HT1080 (cell line): ENCODE measurements at places on chromosomes 1 and 21.

DNA sequence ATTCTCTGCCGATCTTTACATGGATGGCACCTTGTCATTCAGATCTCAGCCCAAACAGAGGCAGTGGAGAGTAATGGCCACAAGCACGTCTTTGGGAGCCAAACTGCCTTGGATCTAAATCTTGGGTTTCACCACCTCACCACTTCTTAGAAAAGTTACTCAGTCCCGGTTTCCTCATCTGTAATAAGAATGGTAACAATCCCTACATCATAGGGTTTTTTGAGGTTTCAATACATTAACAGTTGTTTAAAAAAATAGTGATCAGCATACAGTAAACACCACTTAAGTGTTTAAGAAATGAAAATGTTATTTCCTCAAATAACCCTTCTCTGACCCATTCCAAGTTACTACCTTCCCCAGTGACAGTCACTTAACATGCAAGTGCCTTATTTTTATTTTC is 38.5 kb upstream of the KCNA3 start:
- DNase-seq: no peak

GRCh38 chr1:225896937-225897549 is 8.1 kb upstream of the LEFTY1 start:
- peak; percentile 55 for DNase-seq

DNA sequence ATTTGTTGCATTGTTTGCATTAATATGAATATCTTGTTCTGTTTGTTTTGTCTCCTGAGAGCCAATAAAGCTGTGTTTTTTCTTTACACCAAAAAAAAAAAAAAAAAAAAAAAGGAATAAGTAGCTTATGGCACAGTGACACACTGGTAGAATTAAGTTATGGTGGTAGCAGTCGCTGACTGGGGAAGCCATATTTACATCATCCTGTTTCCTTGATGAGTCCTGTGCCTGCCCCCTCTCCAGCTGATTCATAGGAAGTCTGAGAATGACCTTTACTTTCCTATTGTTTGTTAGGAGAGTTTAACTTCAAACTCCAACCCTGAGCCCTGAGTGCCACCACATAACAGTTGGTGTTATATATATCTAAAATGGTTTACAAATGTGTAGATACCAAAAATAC is 62.2 kb downstream of the OBSCN start:
- DNase-seq: peak; percentile 30

- DNase-seq: no peak
Observed at GRCh38 chr1:181347495-181348390, 135.6 kb upstream of the CACNA1E start.

- DNase-seq: no peak
Observed at GRCh38 chr1:192846950-192847349, 38.1 kb downstream of the RGS2 start.

DNA sequence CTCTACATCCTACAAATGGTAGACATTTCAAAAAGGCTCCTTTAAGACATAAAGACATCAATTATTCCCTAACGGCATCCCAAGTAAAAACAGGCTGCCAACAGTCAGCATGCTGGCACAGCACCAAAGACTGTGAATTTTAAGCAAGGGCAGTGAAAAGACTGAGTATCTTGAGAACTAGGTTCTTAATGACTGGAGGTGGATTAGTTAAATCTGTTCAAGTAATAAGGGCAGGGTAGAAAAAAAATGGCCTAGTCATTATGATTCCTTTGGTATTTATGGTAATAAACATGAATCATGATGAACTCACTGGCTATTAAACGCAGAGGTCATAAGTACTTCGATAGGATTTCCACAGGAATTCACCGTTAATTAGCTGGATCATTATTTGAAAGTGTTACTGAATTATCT is 75.2 kb downstream of the KIFAP3 start:
- peak; percentile 66 for DNase-seq

DNA sequence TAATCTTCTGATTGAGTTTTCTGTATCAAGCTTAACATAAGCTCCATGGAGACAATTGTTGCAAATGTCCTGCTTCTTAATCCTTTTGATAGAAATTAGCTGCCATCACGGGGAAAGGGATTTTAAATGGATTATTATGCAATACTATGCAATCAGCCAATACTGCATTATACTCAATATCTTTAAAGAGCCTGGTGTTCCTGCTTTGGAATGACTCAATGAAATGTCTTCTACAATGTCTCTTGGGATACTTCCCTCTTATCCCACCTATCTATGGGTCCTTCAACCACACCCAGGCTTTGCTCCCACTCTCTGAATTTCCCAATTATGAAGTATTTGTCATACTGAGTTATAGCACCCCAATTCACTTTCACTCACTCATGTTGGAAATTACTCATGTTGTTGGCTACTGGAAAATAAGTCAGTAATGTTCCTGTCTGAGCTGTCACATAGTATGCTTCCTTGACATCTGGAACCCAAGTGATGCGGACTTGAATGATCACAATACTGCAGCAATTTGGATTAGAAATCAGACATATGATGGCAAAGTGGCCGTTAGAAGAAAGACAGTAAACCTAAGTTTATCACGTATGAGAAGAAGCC is 85.0 kb downstream of the TPR start:
- DNase-seq: no peak

- DNase-seq: no peak
Observed at GRCh38 chr1:91774520-91775203, 111.3 kb downstream of the TGFBR3 start.

DNA sequence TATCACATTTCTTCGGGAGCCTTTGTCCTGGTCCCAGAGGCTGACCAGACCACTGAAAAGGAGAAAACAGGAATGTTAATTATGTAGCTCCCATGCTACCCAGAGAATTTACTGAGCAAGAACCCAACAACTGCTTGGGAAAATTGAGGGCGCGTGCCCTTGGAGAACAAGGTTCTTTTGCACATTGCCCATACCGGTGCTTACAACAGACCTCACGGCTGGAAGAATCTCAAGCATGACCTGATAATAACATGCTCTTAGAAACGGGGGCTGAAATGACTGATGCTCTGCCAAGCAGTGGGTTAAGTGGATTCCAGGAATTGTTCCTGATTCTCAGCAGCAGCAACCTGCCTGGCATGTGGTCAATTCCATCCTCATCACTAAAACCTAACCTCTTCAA is 49.3 kb upstream of the AJAP1 start:
- no peak for DNase-seq

DNA sequence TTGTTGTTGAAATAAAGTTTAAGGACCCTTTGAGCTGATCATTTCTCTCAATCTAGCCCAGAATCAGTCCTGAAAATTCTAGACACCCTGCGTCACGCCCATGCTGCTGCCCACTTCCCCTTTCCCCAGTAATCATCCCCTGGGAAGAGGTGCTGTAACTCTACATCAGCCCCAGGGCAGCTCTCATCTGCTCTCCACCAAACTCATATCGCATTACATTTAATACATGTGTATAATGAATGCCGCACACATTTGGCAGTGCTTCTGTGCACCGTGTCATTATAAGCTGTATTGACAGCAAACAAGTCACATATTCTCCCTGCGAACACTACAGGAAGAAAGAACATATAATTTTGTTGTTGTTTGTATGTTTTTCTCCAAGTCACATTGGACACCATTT is 539.7 kb upstream of the DAB1 start:
- no peak for DNase-seq

DNA sequence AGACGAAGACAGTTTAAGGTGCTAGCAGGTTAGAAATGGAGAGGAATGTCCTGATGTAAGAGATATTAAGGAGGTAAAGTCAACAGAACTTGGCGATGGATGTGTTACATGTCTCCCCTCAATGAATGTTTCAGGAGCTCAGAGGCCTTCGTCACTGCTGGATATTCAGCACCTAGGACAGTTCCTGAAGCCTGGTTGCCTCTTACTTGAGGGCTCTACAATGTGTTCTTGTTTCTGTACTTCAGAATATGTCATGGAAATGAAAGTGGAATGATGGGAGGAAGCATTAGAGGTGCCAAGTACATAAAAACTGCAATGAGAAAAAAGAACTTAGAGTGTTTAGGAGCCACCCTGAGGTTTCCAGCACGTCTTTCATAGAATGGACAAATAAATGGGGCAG is 17.7 kb downstream of the TNR start:
- DNase-seq: peak; percentile 26

GRCh38 chr1:200901350-200901749 is 6.7 kb downstream of the INAVA start:
- DNase-seq: no peak

- peak; percentile 33 for DNase-seq
Observed at GRCh38 chr1:47554901-47555300, 117.1 kb downstream of the FOXD2 start.

DNA sequence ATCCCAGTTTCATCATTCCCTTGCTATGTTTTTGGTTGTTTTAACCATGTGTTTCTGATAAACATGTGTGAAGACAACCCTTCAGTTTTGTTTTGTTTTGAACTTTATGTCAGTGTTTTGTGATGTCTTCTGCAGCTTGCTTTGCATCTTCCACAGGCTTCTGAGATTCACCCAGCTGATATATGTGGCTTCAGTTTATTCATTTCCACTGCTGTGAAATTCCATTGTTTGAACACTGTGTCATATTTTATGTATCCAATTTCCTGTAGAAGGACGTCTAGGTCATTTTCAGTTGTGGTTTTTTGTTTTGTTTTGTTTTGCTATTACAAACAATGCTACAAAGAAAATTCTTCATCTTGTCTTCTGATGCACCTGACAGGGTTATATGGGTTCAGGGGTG is 27.2 kb upstream of the SLC26A9 start:
- no peak for DNase-seq

DNA sequence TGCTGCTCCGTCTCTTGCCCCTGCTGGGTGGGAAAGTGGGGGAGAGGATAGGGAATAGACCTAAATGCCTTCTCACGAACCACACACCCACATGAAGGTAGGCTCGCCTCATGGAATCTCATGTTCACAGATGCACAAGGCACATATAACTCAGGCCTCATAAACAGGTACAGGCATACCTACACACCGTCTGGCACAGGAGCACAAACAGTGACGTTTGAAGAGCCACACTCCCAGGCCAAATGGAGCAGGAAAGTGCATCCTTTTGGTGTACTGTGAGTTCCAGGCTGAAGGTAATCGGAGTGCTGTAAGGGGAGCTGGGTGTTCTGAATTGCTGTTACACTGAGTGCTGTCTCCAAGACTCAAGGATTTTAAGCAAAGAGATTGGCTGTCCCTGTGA is 13.1 kb downstream of the UTP11 start:
- DNase-seq: no peak

- no peak for DNase-seq
Observed at GRCh38 chr1:29356663-29357062, 120.3 kb downstream of the PTPRU start.

DNA sequence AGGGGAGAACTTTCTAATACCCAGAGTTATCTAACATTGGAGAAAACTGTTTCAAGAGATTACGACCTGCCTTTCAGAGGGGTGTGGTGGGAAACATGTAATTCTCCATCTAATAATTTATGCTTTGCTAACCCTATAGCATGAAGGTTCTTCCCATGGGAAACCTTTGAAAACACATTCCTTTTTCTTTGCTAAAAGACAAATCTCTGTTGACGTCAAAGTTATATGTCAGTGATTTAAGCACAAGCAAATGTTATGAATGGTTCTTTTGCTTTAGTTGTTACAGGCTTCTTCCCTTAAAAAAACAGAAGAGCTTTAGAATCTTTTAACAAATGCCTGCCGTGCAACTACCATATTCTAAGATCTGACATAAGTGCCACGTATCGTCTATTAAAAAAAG is 19.2 kb downstream of the FMO2 start:
- no peak for DNase-seq

DNA sequence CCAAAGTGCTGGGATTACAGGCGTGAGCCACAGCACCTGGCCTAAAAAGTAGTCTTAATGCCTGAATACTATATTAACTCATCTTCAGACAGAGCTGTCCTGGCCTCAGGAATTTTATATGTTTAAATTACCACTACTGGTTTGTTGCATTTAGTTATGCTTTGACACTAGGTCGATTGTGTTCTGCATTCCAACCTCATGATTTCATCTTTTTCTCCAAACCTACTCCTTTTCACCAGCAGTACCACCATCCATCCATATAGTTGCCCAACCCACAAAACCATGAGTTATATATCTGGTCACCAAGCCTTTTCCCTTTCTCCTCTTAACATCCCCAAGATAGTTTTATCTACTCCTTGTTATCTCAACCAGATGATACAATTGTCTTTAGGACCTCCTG is 22.6 kb downstream of the FMO5 start:
- peak; percentile 71 for DNase-seq

GRCh38 chr1:89780721-89781120 is 40.1 kb upstream of the LRRC8D start:
- DNase-seq: peak; percentile 66

DNA sequence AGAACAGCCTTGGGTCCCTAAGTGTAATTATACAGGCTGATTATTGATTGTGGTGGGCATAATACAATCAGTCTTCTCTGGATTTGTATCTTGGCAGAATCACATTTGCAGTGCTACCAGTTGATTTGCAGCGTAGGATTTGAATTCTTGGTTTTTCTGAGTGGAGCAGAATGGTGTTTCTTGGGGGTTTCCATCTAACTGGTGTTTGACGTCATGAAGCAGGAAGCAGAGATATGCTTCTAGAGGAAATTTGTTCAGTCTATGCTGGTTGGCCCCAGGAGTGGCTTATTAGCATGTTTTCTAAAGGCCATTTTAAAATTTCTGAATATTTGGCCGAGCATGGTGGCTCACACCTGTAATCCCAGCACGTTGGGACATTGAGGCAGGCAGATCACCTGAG is 3.4 kb downstream of the CTTNBP2NL start:
- DNase-seq: no peak

GRCh38 chr1:30232288-30232899 is 491.0 kb downstream of the MATN1 start:
- DNase-seq: peak; percentile 12

DNA sequence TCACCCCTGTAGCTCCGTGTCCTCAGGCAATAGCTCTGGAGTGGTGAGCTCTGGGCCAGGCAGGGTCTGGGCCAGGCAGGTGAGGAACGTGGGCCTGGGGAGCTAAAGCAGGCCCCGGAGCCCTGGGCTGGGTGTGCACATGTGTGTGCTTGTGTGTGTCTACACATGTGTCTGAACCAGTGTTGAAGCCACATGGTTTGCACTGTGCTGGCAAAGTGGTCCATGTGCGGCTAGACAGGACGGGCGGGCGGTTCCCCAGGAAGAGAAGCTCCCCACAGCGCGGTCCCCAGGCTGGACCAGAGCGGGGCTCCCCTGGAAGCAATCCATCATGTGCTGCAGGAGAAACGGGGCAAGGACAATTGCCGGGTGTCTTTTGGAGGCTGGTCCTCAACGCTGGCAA is 84.2 kb downstream of the PRDM16 start:
- no peak for DNase-seq

GRCh38 chr1:173020138-173020750 is 30.5 kb downstream of the TNFSF18 start:
- no peak for DNase-seq
